ENCODE measurements at places on chromosomes 12 and 14. TPM values are rescaled to one million over a fixed set of nuclear protein-coding genes. Genes with fewer than 3 reads are reported as not detected.

The RDH12 gene
- total RNA-seq: not detected

The IAPP gene
- not detected for total RNA-seq

The CDCA3 gene
- 2.1 TPM for total RNA-seq

The BMAL2 gene
- 49.0 TPM for total RNA-seq
